Activated CD8-positive, alpha-beta memory T cell treated with anti-CD3 and anti-CD28 coated beads, Interleukin-2, amount 10 ng/mL, durations not matched to agents 7 days and 5 days (primary cell): ENCODE measurements at places on chromosomes 2 and 18.

- no peak overlapping the region for H3K4me3 ChIP-seq
- no peak for DNase-seq
- H3K36me3 ChIP-seq, result no peaks in the 10 kb centered on the region
- H3K27ac ChIP-seq, result no peak overlapping the region
Measured at GRCh38 chr2:120320318-120320851, 25.6 kb upstream of the INHBB start.

DNA sequence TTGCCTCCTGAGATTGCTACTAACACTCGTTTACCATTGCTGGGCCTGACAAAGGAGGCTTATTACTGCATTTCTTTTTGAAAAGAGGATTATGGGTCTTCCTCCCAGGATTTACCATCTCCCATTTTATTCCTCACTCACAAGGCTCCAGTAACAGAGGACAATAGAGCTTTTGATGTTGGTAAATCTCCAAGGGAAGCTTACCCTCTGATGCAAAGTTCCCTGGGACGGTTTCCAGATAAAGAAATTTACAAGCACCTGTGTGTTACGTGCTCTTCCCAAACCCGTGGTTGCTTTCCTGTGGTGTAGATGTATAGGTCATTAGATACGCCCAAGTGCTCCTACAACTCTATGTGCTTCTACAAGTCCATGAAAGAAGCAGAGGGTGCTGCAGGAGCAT, 17.1 kb downstream of the VSNL1 start:
- H3K27me3 ChIP-seq, result no peaks in the 10 kb centered on the region
- no peak overlapping the region for H3K4me3 ChIP-seq
- H3K27ac ChIP-seq, result no peak overlapping the region

- no peaks in the 10 kb centered on the region for H3K4me1 ChIP-seq
- no peak overlapping the region for H3K4me3 ChIP-seq
- H3K36me3 ChIP-seq, result no peaks in the 10 kb centered on the region
- DNase-seq, result no peak
- peaks cover 3% of the 10 kb centered on the region for H3K27me3 ChIP-seq
- H3K27ac ChIP-seq, result no peak overlapping the region
Measured at GRCh38 chr18:31563778-31564177, 27.9 kb upstream of the TTR start.

- H3K4me1 ChIP-seq, result peaks cover 36% of the 10 kb centered on the region
- no peak for DNase-seq
- no peak overlapping the region for H3K4me3 ChIP-seq
Measured at GRCh38 chr2:171889808-171890207, 4.2 kb downstream of the SLC25A12 start.

- no peak for DNase-seq
- H3K27ac ChIP-seq, result no peak overlapping the region
- no peaks in the 10 kb centered on the region for H3K27me3 ChIP-seq
- H3K4me3 ChIP-seq, result no peak overlapping the region
- H3K36me3 ChIP-seq, result no peaks in the 10 kb centered on the region
Measured at GRCh38 chr2:174776675-174777074, 12.4 kb upstream of the CHRNA1 start.

DNA sequence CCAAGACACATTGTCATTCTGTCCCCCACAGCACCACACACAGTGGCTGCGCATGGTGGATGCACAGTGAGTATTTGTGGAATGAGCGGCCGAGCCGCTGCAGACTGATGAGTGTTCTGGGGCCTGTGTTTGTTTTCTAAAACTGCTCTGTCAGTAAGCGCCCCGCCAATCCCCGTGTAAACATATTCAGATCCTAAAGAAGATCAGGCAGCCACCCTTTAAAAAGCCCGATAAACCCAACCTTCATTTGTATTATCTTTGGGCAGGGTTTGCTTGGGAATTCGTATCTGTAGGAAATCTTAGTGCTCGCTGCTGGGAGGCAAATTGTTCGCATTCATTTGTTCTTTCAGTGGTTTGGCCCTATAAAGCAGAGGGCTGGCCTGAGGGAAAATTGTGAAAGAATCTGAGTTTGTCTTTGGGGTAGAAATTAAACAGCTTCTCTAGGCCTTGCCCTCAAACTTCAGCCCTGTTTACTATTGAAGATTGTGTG, 68.6 kb downstream of the TGOLN2 start:
- H3K27ac ChIP-seq, result no peak overlapping the region
- no peak overlapping the region for H3K4me3 ChIP-seq
- peaks cover 4% of the 10 kb centered on the region for H3K27me3 ChIP-seq
- H3K4me1 ChIP-seq, result no peaks in the 10 kb centered on the region
- no peak for DNase-seq
- no peaks in the 10 kb centered on the region for H3K36me3 ChIP-seq

GRCh38 chr2:26816893-26817292, 31.0 kb downstream of the CENPA start:
- no peak for DNase-seq
- peaks cover 24% of the 10 kb centered on the region for H3K27me3 ChIP-seq
- H3K4me1 ChIP-seq, result no peaks in the 10 kb centered on the region
- no peak overlapping the region for H3K4me3 ChIP-seq
- H3K36me3 ChIP-seq, result no peaks in the 10 kb centered on the region

DNA sequence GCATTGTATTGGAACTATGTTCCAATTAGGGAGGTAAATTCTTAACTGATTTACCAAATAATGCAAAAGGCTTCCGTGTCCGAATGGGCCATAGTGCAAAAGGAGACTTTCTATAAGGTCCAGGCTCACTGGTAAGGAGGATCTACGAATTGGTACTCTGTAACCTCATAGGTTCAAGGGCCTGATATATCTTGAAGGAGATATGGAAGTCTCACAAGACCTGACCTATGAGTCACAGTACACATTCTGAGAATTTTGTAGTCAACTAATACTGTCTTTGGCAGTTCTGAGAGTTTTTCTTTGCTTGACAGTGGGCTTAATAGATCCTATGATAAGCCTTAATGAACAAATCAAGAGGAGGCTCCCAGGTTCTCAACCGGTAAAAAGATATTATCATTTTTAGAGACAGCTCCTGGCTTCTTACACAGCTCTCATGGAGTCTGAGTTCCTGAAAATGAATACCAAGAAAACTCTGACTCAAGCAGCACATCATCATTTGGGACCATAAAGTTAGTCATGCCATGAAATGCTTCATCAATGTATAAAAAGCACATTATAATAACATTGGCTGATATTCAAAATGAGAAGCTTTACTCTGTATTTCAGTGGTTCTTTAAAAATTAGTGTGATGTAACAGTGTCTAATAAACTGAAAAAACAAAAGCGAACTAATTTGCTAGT, 1275.2 kb upstream of the CRIM1 start:
- H3K4me1 ChIP-seq, result no peaks in the 10 kb centered on the region
- H3K27me3 ChIP-seq, result no peaks in the 10 kb centered on the region
- DNase-seq, result no peak
- no peak overlapping the region for H3K4me3 ChIP-seq
- H3K27ac ChIP-seq, result no peak overlapping the region

DNA sequence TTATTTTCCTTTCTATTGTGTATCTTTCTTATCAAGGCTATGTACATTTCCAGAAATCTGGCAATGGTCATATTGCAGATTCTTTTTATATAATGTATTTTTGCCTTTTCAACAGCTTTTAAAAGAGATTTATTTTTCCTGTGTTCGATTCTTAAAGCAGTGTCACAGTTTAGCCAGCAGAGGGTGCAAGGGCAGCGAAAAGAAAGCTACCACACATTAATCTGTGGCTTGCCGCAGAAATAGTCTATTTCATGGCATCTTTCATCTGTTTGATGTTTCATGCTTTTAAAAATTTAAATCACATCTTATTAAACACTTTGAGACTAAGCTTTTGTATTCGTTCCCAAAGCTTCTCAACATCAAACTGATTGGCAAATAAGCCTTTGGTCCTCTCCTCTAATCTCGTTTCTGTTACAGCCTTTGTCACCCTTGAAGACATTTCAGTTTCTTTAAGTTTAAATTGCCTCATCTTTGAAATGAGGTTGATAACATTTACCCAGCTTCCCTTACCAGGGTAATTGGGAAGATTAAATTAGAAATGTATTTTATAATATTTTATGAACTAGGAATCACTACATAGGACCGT, 73.3 kb downstream of the PIK3C3 start:
- H3K4me1 ChIP-seq, result peaks cover 44% of the 10 kb centered on the region
- peaks cover 38% of the 10 kb centered on the region for H3K36me3 ChIP-seq
- H3K4me3 ChIP-seq, result no peak overlapping the region
- no peaks in the 10 kb centered on the region for H3K27me3 ChIP-seq
- no peak overlapping the region for H3K27ac ChIP-seq

DNA sequence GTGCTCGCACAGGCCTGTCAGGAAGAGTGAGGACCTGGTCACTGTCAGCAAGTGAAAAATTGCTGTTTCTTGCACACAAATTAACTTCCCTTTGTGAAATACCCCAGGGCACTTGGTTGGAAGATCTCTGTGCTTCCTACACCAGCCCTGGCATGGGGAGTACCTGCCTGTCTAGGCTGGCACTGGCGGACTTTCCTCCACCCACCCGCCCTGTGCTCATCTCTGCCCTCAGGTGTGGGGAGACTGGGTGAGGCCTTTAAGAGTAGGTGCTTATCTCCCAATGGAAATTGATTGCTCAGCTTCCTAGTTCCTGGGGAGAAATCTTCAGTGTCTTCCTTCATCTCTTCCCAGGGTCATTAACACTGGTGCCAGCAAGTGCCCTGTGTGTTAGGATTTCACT, 42.1 kb downstream of the IMPA2 start:
- no peak overlapping the region for H3K27ac ChIP-seq
- no peak for DNase-seq
- H3K4me3 ChIP-seq, result no peak overlapping the region
- no peaks in the 10 kb centered on the region for H3K27me3 ChIP-seq
- no peaks in the 10 kb centered on the region for H3K4me1 ChIP-seq
- H3K36me3 ChIP-seq, result no peaks in the 10 kb centered on the region

DNA sequence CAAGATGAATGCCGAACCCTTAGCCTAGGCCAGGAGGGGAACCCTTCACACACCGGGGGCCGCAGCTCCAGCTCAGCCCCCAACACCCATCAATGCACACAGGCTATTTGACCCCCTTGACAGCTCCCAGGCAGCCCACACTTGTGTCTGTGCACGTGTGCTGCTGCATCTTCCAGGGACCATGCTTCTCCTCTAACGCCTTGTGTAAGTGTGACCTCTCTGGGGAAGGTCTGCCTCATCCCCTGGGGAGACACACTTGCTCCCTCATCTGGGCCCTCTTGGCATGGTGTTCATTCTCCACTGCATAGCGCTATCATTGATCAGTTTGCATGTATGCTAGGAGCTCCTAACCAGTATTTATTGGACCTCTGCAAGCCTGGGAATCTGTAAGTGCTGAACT, 120.0 kb upstream of the FHL2 start:
- H3K4me3 ChIP-seq, result no peak overlapping the region
- no peak overlapping the region for H3K27ac ChIP-seq
- H3K27me3 ChIP-seq, result peaks cover 15% of the 10 kb centered on the region
